ENCODE measurements at places on chromosomes 5 and 9.

DNA sequence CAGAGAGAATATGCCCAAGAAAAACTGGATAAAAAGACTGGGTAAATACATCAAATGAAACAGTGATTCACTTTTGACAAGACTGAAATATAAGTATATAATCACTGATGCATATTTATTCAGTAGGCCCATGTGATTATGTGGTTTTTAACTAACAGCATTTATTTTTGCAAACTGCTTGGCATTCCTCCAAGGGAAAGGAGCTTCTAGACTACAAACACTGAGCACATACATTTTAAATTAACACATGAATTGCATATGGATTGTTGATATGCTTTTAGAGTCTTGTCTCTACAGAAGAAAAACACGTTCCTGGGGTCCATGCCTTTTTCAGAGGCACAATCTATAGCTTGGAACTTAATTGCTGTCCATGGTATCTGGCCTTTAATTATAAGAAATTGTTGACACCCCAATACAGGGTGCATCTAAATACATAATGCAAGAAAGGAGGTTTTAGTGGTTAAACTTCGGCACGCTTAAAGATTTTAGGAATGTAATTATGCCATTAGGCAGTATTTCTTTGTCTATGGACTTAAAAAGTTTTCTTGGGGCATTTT lies 6.9 kb upstream of the MEIKIN start:
- no peaks in the 10 kb centered on the region for H3K27me3 ChIP-seq
- no peak overlapping the region for H3K4me3 ChIP-seq
- H3K27ac ChIP-seq = no peak overlapping the region
- H3K4me1 ChIP-seq = no peaks in the 10 kb centered on the region
- no peak for DNase-seq

DNA sequence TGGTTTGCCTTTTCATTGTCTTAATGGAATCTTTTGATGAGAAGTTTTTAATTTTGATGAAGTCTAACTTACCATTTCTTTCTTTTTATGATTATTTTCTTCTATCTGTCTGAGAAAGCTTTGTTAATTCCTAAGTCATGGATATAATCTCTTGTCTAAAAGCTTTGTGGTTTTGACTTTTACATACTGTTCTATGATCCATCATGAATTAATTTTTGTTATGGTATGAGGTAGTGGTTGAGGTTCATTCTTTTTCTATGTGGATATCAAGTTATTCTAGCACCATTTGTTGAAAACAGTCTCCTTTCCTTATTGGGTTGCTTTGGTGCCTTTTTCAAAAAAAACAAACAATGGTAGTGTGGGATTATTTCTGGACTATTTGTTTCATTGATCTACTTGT lies 20.4 kb downstream of the FBXO10 start:
- DNase-seq = no peak
- H3K36me3 ChIP-seq = no peaks in the 10 kb centered on the region
- no peaks in the 10 kb centered on the region for H3K27me3 ChIP-seq
- no peak overlapping the region for H3K27ac ChIP-seq
- no peaks in the 10 kb centered on the region for H3K4me1 ChIP-seq

GRCh38 chr5:6326776-6327175 lies 51.6 kb downstream of the MED10 start:
- H3K36me3 ChIP-seq = no peaks in the 10 kb centered on the region
- H3K4me3 ChIP-seq = no peak overlapping the region
- no peak for DNase-seq
- H3K4me1 ChIP-seq = no peaks in the 10 kb centered on the region
- no peaks in the 10 kb centered on the region for H3K27me3 ChIP-seq

DNA sequence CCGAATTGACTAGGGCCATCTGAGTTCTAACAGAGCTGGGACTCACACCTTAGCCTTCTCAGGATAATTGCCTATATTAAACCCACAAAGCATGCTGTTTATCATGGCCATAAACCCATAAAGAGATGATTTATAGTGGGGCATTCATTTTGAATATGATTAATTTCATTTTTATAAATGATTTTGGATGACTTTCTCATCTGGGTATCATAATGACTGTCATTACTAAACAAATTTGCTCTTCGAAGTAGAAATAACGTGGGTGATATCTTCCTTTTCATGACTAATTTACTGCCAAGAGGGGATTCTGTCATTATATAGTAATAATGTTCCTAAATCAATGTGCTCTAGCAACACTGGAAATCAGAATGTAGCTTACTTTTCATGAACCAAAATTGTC lies 498.2 kb downstream of the CDH12 start:
- H3K4me1 ChIP-seq = no peaks in the 10 kb centered on the region
- no peaks in the 10 kb centered on the region for H3K36me3 ChIP-seq
- no peak overlapping the region for H3K27ac ChIP-seq
- DNase-seq = no peak
- H3K27me3 ChIP-seq = no peaks in the 10 kb centered on the region

DNA sequence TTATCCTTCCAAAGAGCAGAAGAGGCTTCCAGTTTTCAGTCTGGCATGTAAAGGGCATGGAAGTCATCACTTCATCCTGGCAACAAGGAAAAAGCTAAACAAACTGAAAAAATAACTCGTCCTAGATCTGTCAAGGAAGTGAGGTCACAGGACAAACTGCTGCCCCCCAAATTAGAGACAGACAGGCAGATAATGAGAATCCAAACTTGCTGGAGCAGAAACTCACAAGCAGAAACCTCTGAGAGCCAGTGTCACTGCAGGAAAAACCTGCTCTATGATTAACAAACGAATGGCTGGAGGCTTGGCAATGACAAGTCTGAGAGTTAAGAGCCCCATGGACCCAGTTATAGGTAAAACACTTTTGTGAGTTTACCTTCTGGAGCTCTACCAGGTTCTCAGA lies 18.9 kb upstream of the MLANA start:
- no peak overlapping the region for H3K27ac ChIP-seq
- H3K4me3 ChIP-seq = no peak overlapping the region
- no peaks in the 10 kb centered on the region for H3K4me1 ChIP-seq

GRCh38 chr5:128252756-128253155 lies 169.2 kb downstream of the SLC12A2 start:
- no peak for DNase-seq
- no peaks in the 10 kb centered on the region for H3K27me3 ChIP-seq
- no peaks in the 10 kb centered on the region for H3K4me1 ChIP-seq
- H3K27ac ChIP-seq = no peak overlapping the region
- H3K4me3 ChIP-seq = no peak overlapping the region

DNA sequence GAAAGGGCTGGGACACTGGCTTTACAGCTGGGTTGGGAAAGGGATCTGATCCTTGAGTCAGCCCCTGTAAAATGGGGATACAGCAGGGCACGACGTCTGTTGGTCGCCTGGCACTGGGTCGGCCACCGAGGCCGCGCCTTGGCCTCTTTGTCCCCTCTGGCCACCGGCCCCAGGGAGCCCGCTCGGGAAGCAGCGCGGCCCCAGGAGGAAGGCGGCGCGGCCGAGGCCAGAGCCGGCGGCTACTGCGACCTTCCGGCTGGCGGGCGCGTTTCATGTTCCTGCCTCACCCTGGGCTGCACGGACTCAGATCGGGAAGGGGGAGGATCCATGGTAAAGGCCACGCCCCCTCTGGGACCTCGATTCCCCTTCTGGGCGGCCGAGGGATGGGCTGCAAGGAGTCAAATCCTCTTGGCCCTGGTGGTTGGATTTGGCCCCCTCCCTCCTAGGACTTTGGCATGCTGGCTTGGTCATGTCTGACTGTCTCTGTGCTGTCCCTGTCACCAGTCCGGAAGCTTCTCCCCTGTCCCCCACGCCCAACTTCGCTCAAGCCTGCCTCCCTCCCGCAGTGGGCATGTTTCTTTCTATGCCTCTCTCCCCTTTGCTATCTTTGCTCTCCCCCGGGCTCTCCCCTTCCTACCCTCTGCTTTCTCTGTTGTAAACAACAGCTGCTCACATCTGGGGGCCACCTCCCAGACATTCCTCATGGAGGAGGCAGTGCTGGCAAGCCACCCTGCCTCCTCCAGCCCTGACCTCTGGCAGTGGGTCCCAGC lies 25.8 kb downstream of the FPGS start:
- H3K4me1 ChIP-seq = peaks cover 6% of the 10 kb centered on the region
- no peaks in the 10 kb centered on the region for H3K27me3 ChIP-seq
- no peaks in the 10 kb centered on the region for H3K36me3 ChIP-seq
- peak; percentile 88 for DNase-seq

- no peak overlapping the region for H3K4me3 ChIP-seq
- H3K27ac ChIP-seq = no peak overlapping the region
- no peaks in the 10 kb centered on the region for H3K36me3 ChIP-seq
- DNase-seq = no peak
- no peaks in the 10 kb centered on the region for H3K27me3 ChIP-seq
Measured at GRCh38 chr9:125462861-125463291, 201.2 kb downstream of the GAPVD1 start.

GRCh38 chr5:60277941-60278340 lies 384.4 kb upstream of the PDE4D start:
- H3K27ac ChIP-seq = no peak overlapping the region
- no peaks in the 10 kb centered on the region for H3K4me1 ChIP-seq
- H3K27me3 ChIP-seq = no peaks in the 10 kb centered on the region
- no peak for DNase-seq
- no peaks in the 10 kb centered on the region for H3K36me3 ChIP-seq
- no peak overlapping the region for H3K4me3 ChIP-seq

DNA sequence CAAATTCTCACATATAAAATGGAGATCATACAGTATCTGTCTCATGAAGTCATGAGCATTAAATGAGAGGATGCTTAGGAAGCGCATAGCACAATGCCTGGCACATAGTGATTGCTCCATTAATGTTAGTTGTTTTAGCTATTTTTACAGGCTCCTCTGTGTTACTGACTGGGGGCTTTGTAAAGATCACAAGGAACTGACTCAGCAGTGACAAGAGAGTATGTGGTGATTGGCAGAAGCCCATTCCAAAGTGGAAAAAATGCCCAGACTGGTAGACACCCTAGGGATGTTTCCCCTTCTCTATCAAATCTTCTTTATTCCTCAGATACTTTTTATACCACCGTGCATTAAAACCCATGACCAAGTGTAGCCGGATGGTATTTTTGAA lies 33.5 kb downstream of the ABLIM3 start:
- no peaks in the 10 kb centered on the region for H3K4me1 ChIP-seq
- no peak for DNase-seq
- no peaks in the 10 kb centered on the region for H3K27me3 ChIP-seq
- H3K36me3 ChIP-seq = no peaks in the 10 kb centered on the region
- no peak overlapping the region for H3K27ac ChIP-seq

- no peak overlapping the region for H3K27ac ChIP-seq
- H3K36me3 ChIP-seq = no peaks in the 10 kb centered on the region
- H3K4me3 ChIP-seq = no peak overlapping the region
Measured at GRCh38 chr9:100689635-100690034, 111.8 kb downstream of the CAVIN4 start.

GRCh38 chr9:92562461-92562967 lies 26.7 kb upstream of the ECM2 start:
- no peak overlapping the region for H3K4me3 ChIP-seq

- H3K4me1 ChIP-seq = no peaks in the 10 kb centered on the region
- H3K27ac ChIP-seq = no peak overlapping the region
- DNase-seq = no peak
- H3K36me3 ChIP-seq = no peaks in the 10 kb centered on the region
- no peaks in the 10 kb centered on the region for H3K27me3 ChIP-seq
Measured at GRCh38 chr9:93679536-93680442, 103.4 kb downstream of the PHF2 start.

- no peaks in the 10 kb centered on the region for H3K27me3 ChIP-seq
- H3K4me3 ChIP-seq = no peak overlapping the region
- no peaks in the 10 kb centered on the region for H3K36me3 ChIP-seq
- no peak overlapping the region for H3K27ac ChIP-seq
Measured at GRCh38 chr9:4927701-4928100, 57.4 kb upstream of the JAK2 start.

GRCh38 chr5:154384480-154385235 lies 61.1 kb upstream of the SAP30L start:
- DNase-seq = no peak
- H3K4me1 ChIP-seq = no peaks in the 10 kb centered on the region
- H3K27me3 ChIP-seq = no peaks in the 10 kb centered on the region

DNA sequence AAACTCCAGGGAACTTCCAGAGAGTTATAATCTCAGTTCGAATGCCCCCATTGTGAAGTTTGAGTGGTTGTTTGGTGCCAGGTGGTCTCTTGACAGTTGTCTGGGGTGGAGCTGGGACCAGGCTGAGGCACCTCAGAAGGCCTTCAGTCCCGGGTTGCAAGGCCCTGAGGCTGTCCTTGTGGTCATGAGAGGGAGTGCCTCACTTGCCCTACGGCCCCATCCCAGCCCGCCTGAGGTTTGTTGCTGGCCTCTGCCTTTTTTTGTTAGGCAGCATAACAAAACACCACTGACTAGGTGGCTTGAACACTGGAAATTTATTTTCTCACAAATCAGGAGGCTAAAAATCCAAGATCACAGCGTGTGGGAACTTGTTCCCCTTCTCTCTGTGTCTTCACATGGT lies 73.0 kb upstream of the PAPPA start:
- no peak overlapping the region for H3K4me3 ChIP-seq
- DNase-seq = no peak
- H3K36me3 ChIP-seq = no peaks in the 10 kb centered on the region
- no peaks in the 10 kb centered on the region for H3K27me3 ChIP-seq

DNA sequence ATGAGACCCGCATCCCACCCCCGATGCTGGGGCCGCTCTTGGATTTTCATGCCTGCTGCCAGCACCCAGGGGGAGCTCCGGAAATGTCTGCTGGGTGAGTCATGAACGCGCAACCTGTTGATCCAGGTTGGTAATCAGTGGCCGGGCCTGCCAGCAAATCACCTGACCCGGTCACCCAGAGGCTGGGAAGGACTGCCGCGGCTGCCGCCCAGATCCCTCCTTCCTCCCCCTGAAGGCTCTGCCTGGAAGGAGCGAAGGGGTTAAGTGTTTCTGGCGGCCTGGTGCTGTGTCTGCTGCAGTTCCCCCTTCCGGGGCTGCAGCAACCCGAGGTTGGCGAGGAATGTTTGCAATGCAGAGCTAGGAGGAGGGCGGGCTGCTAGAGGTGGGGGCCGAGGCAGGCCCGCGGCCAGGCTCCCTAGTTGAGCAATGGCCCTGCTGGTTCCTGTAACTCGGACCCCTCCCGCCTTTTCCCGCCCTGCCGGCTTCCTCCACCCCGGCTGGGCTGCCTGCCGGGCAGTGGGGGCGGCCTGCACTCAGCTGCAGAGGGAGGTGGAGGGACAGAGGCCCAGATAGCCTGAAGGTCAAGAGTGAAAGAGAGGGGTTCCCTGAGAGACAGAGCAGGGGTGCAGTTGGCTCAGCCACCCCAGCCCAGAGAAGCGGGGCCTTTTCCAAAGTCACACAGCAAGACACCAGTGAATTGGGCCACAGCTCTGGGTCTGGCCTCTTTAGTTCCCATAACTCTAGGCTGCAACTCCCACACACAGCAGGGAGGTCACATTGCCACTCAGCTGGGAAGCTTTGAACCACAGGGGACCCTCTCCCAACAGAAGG lies 156.3 kb upstream of the IER5L start:
- H3K4me3 ChIP-seq = no peak overlapping the region
- peak; percentile 93 for DNase-seq
- no peaks in the 10 kb centered on the region for H3K36me3 ChIP-seq
- H3K27me3 ChIP-seq = no peaks in the 10 kb centered on the region
- H3K4me1 ChIP-seq = peaks cover 14% of the 10 kb centered on the region

DNA sequence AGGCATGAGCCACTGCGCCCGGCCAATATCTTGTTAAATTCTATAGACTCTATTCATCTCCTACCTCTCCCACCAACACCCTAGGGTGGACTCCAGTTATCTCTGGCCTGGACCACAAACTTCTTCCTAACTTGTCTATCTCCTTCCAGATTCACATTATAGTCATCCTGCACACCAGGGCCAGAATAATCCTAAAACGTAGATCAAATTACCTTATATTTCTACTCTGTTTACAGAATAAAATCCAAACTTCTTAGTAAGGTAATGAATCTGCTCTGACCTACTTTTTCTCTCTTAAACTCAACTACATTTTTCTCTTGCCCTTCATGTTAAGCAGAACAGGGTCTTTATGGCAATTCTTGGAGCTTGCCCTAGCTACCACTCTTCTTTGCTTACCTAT lies 6.9 kb downstream of the ELL2 start:
- H3K4me1 ChIP-seq = peaks cover 5% of the 10 kb centered on the region
- no peaks in the 10 kb centered on the region for H3K36me3 ChIP-seq
- no peaks in the 10 kb centered on the region for H3K27me3 ChIP-seq
- no peak for DNase-seq
- no peak overlapping the region for H3K27ac ChIP-seq
- H3K4me3 ChIP-seq = no peak overlapping the region

Data from iPS DF 6.9 (cell line).